ENCODE measurements at places on chromosomes 16 and 17.

GRCh38 chr16:76970087-76970744, 220.8 kb upstream of the MON1B start:
- no peak for DNase-seq

DNA sequence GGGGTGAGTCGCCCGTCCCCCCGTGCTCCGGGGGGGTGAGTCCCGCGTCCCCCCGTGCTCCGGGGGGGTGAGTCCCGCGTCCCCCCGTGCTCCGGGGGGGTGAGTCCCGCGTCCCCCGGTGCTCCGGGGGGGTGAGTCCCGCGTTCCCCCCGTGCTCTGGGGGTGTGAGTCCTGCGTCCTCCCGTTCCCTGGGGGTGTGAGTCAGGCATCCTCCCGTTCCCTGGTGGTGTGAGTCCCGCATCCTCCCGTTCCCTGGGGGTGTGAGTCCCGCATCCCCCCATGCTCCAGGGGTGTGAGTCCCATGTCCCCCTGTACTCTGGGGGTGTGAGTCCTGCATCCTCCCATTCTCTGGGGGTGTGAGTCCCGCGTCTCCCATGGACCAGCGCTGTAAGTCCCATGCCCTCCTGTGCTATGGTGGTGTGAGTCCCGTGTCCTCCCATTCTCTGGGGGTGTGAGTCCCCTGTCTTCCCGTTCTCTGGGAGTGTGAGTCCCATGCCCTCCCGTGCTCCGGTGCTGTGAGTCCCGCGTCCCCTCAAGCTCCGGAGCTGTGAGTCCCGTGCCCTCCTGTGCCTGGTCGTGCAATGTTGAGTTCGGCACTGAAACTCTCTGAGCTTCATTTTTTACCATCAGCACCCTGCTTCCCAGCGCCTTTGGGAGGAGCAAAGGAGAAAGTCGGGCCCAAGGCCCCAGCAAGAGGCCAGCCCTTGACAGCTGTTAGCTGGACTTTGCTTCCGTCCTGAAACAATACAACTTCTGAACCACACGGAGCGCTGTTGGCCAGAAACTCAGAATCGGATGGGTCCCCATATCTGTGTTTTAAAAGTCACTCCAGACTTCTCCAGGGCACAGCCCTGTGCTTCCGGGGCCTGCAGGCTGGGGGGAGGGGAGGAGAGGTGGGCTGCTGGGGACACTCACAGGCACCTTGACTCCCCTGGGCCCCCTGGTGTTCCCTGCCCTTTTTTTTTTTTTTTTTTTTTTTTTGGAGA, 11.5 kb upstream of the ZC3H18 start:
- no peak for DNase-seq

- DNase-seq, result no peak
Observed at GRCh38 chr17:51957786-51958185, 200.7 kb downstream of the CA10 start.

DNA sequence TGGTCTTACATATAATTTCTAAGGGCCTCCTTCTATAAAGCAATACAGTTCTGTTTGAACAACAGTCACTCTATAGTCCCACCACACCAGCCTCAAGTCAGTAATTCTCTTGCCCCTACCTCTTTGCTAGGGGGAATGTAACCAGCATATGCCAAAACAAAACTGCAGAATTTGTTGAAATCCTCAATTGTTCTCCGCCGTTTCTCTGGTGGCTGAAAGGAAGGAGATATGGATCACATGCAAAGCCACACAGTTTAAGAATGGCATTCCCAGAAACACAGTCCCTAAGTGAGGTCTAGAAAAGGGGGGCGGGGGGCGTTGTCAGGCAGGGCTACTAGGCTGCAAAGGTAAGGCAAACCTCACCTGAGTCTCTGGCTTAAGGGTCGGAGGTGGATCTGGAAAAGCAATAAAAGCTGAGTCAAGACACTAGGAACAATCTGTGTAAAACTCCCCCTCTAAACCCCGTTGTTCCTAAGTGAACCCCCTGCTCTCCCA, 1.9 kb downstream of the PHF23 start:
- DNase-seq, result no peak

DNA sequence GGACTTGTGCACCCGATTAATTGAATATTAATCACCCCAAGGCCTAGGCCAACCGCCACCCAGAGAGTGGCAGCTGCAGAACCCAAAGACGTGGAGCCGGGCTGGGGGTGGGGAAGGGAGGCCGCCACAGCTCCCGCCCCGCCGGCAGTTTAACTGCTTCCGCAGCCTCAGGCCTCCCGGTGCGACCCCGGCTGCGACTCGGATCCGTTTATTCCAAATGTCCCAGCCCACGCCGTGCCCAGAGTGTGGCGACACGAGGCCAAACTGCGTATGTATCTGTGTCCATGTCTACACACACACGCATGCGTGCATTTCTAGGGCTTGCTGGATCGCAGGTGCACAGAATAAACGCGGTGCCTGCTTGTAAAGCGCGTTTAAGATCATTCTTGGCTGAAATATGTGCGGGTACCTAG, 802 bp upstream of the TOB1 start:
- DNase-seq, result peak; percentile 69

GRCh38 chr17:46736100-46736499, 82.4 kb downstream of the WNT3 start:
- no peak for DNase-seq

- no peak for DNase-seq
Observed at GRCh38 chr16:86951831-86952598, 365.2 kb downstream of the C16orf95 start.

DNA sequence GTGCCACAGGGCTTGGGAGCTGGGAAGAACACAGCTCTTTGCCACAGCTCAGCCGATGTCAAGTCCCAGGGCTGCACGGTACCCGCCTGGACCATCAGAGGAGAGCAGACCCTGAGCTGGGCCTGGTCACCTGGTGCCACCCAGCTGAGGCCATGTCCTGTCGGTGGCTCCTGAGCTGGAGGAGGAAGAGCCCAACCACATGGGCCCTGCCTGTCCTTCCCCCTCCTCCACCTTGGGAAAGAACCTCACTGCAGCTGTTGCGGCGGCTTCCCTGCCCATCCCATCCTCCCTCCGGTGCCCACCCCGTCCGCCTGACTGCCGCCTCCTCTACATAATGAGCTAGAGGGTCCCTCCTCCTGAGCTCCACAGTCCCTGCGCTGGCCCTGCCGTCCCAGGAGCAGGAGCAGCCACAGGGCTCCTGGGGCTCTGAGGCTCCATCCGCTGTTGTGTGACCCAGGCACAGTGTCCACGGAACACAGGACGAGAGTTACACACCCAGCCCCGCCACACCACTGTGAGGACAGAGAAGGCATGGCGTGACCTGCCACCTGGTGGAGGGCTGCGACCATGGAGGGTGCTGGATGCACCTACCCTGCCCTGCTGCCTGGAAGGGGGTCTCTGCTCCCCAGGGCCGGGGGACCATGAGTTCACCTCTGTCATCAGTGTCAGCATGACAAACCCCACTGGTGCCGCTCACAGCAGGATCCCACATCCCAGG, 21.4 kb upstream of the CHMP6 start:
- no peak for DNase-seq

DNA sequence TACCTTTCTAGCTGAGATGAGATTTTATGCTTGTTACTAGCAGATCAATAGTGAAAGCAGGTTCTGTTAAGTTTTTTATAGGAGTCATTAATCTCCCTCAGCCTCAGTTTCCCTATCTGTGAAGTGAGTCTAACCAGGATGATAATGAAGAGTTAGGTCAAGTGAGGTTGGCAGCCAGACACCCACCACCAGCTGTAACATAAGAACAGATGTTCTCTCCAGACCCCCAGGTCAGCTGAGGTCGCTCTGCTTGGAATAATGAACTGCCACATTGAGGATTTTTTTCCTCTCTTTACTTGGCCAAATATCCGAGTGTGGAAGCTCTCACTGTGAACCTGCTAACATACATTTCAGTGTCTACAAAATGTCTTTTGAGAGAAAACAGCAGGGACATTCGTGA, 389.6 kb downstream of the WWOX start:
- DNase-seq, result no peak

- no peak for DNase-seq
Observed at GRCh38 chr17:14169287-14169686, 67.4 kb downstream of the CDRT15 start.

DNA sequence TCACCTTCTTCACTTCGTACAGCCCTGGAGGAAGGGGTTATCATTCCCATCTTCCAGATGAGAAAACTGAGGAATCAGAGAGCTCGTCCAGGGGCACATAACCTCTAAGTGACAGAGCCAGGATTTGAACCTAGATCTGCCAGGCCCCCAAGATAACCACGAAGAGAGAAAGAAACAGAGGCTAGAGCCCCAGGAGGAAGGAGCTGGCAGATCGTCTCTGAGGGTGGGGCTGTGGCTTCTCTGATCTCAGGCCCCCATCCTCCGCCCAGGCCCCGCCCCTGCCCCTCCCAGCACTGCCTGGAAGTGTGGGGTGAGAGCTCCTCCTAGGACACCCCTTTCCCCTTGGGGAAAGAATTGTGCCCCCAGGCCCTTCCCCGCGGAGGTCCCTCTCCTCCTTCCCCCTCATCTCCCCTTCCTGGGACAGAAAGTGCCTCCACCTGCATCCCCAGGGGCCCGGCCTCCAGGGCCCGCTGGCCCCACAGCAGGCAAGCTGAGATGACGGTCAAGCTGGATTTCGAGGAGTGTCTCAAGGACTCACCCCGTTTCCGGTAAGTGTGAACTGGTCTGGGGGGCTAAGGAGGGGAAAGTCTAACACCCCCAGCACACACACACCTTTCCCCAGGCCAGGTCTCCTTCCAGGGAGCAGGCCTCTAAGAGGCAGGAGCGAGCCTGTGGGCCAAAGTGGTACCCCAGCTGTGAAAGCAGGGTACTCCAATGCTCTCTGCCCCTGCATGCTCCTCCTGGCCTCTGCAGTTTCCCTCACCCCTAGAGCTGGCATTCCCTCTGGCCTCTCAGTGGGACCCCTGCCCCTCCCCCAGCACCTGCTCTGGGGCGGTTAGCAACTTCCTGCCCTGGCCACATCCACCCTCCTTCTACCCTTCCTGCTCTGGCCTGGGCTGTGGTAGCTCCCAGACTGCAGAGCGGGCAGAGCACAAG, at the start of gene ACAP1:
TSS of gene ACAP1 (plus strand) at position 290 of the 936 bp plus-strand sequence. CDS start at position 496, 206 bp downstream.
- peak; percentile 36 for DNase-seq

DNA sequence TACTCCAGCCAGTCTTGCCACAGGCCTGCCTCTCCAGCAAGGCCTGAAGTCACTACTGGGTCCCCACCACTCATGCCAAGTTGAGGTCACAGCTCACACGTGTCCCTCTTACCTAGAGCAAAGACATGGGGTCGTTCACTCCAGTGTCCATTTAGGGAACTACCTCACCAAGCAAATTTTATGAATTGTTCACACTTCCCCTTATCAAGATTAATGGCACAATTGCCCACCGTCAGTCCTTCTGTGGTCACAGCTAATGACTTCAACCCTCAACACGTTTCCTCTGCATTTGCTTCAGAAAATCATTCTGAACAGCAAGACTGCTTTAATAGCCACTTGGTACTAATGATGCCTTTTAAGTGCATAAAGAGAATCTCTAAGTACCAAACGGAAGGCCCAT, 14.6 kb downstream of the IRX6 start:
- DNase-seq, result no peak

DNA sequence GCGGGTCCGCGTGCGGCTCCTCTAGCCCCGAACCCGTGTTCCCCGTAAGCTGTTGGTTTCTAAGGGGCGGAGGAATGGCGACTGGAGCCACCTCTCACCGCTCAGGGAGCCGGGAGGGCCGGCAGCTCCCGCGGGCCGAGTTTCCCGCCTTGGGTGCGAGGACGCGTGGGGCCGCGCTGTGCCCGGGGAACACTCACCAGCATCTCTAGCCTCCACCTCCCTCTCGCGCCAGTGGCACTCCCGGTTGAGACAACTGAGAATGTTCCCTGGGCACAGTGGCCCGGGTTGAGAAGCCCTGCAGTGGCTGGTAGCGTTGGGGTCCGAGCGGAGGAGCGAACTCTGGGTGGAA, 560 bp downstream of the TELO2 start:
- DNase-seq, result no peak

- no peak for DNase-seq
Observed at GRCh38 chr17:10155371-10156076, 42.9 kb downstream of the GAS7 start.

GRCh38 chr17:18037486-18037885, 1.5 kb downstream of the ATPAF2 start:
- DNase-seq, result no peak

DNA sequence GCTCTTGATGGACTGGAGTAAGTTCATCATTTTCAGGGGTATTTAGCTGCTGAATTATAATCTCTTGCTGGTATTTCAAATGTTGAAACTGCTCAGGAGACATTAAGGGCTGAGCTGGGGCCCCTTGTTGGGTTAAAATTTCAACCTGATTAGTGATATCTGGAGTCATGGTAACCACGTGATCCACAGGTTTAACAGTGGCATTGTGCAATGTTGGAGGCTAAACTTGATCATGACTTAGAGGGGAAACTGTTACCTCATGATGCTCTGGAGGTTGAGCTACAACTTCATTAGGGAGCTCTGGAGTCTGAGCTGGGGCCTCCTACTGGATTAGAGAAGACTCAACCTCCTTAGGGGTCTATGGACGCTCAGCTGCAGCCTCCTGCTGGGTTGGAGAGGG, 17.2 kb upstream of the MPP2 start:
- no peak for DNase-seq

DNA sequence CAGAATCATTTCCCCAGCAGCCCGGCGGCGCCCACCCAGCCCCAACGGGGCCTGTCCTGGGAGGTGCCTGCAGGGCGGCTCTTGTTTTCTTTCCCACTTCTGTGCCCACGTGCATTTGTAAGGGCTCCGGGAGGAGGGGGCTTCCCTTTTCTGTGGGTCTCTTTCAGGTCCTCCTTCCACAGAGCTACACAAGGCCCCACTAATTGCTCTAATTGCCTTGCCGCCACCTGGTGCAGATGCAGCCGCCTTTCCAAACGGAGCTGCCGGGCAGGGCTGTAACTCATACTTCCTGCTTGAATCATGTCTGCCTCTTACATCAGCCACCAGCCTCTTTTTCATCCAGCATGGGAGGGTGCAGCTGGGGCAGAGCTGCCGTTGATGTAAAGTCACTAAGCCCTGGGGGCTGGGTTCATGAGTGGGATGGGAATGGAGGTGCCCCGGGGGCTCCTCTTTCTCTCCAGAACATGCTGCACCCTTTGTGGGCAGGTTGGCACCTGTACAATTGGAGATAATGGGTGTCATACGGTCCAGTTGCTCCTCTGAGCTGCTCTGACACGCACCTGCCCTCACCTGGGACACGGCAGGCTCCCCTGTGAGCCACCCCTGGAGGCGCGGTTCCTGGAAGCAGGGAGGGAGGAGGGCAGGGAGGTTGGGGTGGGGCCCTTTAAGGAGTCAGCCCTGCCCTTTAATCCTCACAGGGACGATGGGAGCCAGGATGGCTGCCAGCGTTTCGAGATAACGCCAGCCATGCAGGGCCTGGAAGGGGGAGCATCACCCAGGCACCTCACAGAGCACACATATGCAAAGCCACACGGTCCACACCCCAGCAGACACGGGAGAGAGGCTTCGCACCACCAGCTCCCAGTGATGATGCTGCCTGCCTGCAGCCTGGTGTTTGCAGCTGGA, 41.1 kb upstream of the KLHDC4 start:
- peak; percentile 51 for DNase-seq

GRCh38 chr16:27617665-27618064, 67.7 kb downstream of the KATNIP start:
- no peak for DNase-seq

- no peak for DNase-seq
Observed at GRCh38 chr17:37516127-37516571, 26.5 kb downstream of the DUSP14 start.
